ENCODE measurements at places on chromosomes 3 and 15.

DNA sequence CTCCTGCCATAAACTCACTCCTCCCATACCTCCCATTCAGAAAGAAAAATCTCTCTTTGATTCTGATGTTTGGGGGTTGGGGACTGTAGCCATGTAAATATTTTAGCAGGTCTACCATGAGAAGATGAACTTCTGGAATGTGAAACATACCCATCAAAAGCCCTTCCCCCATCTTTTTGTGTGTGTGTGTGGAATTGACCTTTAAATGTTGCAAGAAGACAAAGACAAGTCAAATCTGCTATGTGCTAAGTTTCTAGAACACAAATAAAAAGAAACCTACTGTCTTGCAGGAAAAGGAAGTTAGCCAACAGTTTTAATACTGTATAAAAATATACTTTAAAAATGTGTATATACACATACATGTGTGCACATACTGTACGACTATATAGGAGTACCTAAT, 29.7 kb upstream of the USP50 start:
- no peak for DNase-seq

DNA sequence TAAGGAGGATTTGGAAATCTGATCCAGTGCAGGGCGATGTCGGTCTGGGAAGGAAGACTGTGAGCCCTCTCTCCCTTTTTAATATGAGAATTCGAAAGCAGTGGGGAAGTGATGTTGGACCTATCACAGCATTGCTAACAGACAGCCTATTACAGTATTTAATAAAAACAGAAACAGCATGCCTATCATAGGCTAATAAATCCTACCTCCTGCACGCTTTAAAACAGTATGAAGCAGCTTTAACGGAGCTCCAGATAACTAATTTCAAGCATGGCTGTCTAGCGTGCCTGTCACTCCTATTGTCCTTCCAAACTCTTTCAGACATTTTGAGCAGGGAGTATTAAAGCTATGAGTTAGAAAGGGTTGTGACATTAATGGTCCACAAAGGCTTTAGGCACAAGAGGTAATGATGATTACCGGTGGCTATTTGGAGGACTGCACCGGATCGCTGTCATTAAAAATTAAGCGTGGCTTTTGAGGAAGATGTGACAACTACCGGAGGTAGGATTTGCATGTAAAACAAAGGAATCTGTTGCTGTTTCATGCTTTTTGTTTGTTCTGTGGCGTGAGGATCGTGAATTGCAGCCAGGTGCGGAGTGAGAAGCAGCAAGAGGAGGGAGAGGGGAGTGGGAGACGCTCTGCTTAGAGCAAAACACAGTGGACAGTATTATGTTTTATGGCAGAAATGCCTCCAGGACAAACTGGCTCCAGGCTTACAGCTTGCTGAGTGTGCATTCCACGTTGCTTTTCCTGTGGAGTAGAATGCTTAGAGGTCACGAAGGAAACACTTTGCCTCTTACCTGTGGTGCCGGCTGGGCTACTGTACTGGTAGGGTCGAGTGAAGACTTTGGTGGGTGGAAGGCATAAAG, at the start of gene KCNMB2:
TSS of gene KCNMB2 (plus strand) at position 226 of the 869 bp plus-strand sequence.
- DNase-seq, result no peak

GRCh38 chr3:136576279-136577009, 175.7 kb downstream of the STAG1 start:
- DNase-seq, result no peak

- DNase-seq, result no peak
Observed at GRCh38 chr3:9339761-9340471, 22.9 kb upstream of the THUMPD3 start.

DNA sequence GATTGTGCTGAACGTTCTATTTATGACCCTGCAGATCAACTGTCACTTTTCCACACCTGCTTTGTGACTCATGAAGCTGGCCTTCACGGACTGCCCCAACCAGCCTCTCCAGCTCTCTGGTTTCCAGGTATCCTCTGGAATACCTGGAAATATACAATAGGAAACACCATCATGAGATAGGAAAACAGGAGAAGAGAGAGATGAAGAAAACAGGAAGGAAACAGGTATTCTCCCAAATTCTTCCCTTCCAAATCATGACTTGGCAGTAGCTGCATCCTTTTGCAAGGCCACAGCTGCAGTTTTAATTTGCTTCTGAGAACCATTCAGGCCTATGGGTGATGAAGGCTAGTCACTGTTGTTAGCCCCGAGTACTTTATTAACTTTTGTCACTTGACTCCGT, 909.1 kb downstream of the EPHA3 start:
- DNase-seq, result no peak

GRCh38 chr15:84715441-84716035, 401 bp downstream of the SEC11A start:
- no peak for DNase-seq
